ENCODE measurements at places on chromosomes 6 and 20. TPM values are rescaled to one million over a fixed set of nuclear protein-coding genes. Genes with fewer than 3 reads are reported as not detected.

DNA sequence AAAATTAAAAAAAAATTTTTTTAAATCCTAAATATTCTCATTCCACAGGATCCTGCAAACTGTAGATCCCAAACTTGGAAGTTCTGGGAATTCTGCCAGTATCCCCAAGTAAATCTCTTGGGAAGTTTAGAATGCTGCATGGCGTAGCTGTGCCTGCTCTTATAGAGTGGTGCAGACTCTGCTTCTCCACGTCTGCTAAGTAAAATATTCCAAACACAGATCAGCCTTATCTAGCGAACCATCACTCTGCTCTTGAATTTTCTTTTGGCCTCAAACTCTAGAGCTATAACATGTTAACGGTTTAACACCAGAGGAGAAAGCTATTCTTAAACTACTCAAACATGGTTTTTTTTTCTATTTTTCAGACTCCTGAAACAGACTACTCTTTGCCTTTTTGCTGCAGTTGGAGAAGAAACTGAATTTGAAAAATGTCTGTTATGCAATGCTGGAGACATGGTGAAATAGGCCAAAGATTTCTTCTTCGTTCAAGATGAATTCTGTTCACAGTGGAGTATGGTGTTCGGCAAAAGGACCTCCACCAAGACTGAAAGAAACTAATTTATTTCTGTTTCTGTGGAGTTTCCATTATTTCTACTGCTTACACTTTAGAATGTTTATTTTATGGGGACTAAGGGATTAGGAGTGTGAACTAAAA lies 138.5 kb upstream of the AKAP12 start:
- peaks cover 42% of the 10 kb centered on the region for H3K36me3 ChIP-seq
- peaks cover 12% of the 10 kb centered on the region for H3K4me1 ChIP-seq
- H3K4me3 ChIP-seq: no peak overlapping the region
- DNase-seq: no peak

- H3K4me3 ChIP-seq: no peak overlapping the region
- H3K36me3 ChIP-seq: peaks cover 56% of the 10 kb centered on the region
- no peak overlapping the region for H3K27ac ChIP-seq
- no peak for DNase-seq
- no peaks in the 10 kb centered on the region for H3K27me3 ChIP-seq
Observed at GRCh38 chr6:33397541-33397940, 5.9 kb downstream of the KIFC1 start.

The COX4I2 gene
- not detected for total RNA-seq

The C20orf96 gene
- total RNA-seq: 8.1 TPM

Data from activated CD4-positive, alpha-beta T cell treated with anti-CD3 and anti-CD28 coated beads for 36 hours (primary cell).